ENCODE measurements at places on chromosomes 7 and 10.
A peak's percentile ranks its signal among the peaks of the same experiment; 100 is the strongest.

GRCh38 chr7:16484453-16485158, 19.1 kb upstream of the SOSTDC1 start:
- peak; percentile 67 for DNase-seq

DNA sequence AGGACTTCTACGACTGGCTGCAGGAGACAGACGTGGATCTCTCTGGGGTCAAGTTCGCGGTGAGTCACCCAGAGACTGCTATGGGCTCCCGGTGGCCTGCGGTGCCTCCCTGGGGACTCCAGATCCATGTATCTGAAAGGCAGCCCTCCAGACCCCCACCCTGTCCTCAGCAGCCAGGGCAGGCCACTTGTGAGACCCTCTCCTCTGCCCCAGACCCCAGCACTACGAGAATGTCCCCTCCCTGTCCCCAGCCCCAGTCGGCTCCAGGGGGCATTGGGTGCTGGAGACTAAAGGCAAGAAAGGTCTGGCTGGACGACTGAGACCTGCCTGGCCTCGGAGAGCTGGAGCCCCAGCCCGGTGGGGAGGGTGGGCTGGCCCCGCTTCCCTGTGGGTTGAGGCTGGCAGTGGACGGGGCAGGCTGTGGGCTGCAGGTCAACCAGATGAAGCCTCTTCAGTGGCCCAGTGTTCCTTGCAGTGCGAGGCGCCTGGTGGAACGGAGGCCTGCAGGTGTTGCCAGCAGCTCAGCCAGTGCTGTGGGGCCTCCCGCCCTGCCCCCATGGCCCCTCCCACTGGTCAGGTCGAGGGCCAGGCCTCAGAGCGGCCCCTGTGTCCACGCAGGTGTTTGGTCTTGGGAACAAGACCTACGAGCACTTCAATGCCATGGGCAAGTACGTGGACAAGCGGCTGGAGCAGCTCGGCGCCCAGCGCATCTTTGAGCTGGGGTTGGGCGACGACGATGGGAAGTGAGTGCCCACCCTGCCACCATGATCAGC, 13.8 kb downstream of the TMEM120A start:
- DNase-seq = no peak

- DNase-seq = no peak
Observed at GRCh38 chr10:63833411-63834060, 312.3 kb downstream of the REEP3 start.

GRCh38 chr7:110827936-110828335, 263.0 kb upstream of the LRRN3 start:
- DNase-seq = no peak

DNA sequence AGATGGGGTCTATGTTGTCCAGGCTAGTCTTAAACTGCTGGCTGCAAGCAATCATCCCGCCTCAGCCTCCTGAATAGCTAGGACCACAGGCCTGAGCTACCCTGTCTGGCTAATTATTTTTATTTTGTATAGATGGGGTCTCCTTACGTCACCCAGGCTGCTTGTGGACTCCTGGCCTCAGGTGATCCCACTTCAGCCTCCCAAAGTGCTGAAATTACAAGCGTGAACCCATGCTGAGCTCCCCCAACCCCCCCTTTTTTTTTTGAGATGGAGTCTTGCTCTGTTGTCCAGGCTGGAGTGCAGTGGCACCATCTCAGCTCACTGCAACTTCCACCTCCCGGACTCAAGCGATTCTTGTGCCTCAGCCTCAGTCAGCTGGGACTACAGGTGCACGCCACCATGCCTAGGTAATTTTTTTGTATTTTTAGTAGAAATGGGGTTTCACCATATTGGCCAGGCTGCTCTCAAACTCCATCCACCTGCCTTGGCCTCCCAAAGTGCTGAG, 25.4 kb downstream of the FAM25A start:
- no peak for DNase-seq

- no peak for DNase-seq
Observed at GRCh38 chr10:94481410-94481809, 64.2 kb upstream of the HELLS start.

- no peak for DNase-seq
Observed at GRCh38 chr7:158816271-158816670, 13.0 kb downstream of the ESYT2 start.

Measured in Panc1 (cell line).